ENCODE measurements at places on chromosomes 6 and 20. TPM values are rescaled to one million over a fixed set of nuclear protein-coding genes. Genes with fewer than 3 reads are reported as not detected.

- no peak for DNase-seq
These were observed 127.1 kb downstream of the OPRM1 start for GRCh38 chr6:154166140-154166539.

DNA sequence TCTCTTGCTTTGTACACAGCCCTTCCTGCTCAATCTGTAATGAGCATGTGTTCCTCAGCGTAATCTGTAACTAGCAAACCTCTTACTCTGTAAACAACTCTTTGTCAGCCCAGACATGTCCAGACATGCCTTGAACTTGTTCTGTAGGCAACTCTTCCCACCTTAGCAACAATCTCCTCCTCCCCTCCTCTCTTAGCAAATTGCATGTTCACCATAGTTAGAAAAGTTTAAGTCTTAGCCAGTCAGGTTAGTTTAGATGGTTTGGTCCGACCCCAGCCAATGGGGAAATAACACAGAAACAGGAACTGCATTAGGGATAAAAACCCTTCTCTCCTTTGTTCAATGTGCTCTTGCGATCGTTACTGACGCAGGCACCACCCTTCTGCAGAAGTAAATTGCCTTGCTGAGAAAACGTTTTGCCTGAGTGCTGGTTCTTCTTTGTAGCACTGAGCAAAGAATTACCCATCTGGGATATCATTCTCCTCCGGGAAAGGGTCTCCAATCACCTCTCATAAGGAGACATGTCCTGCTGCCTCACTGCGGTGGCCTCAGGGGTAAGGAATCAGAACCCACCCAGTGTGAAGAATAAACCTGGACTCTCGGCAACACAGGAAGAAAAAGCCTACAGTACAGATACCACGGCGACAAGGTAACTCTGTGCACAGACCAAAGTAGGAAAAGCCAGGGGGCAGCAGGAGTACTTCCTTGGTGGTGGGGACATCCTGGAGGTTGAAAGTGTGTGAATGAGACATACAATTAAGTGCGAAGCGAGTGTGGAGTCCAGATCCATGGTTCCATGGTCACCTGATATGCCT lies 26.2 kb downstream of the PLN start:
- no peak for DNase-seq

GRCh38 chr20:53202777-53203176 lies 230.6 kb downstream of the TSHZ2 start:
- no peak for DNase-seq

DNA sequence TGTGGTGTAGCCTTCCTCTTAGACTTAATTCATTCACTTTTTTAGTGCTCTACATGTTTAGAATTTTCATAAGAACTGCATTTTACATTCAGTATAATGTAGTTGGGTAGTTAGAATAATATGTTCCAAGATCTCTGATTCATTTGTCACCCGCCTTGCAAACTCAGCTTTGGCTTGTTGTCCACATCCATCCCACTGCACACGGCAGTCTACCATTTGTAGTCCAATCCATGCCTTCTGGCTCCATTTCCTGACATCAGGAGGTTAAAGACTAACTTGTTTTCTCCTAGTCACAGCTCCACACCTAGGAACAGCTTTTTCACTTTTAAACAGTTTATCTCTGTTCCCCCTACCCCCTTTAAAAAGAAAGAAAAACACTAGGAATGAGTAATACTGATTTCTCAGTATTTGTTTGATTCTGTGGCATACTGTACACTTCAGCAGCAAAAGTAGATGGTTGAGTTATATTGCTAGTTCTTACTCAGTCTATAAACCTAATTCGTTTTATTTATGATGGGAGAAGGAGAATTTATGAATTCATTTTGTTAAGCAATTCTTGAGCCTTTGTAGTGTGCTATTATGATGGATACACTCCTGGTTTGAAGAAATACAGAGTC lies 180.9 kb downstream of the ARID1B start:
- DNase-seq, result no peak

- no peak for DNase-seq
These were observed 22.9 kb downstream of the FKBP1A start for GRCh38 chr20:1369970-1370369.

DNA sequence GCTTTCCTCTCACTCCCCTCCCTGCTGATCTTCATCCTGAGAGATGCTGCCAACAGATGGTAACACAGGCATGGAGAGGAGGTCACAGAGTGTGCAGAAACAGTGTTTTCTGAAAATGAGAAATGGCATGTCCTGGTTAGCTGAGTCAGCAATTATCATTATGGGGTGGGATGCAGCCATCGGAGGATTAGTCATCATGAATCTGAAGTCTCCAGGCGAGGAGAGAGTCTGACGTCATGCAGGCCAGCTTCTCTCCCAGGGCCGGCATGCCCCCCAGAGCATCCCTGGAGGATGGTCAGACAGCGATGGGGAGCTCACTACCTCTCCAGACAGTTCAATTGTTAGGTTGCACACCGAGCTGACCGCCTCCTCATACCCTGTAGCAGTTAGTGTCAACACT lies 4.7 kb upstream of the GTSF1L start:
- no peak for DNase-seq

- DNase-seq, result no peak
These were observed 301.3 kb downstream of the QKI start for GRCh38 chr6:163715846-163716245.

- DNase-seq, result no peak
These were observed 44.5 kb upstream of the GJE1 start for GRCh38 chr6:142087950-142088857.

- DNase-seq, result no peak
These were observed 7.7 kb downstream of the STX16 start for GRCh38 chr20:58658760-58659159.

DNA sequence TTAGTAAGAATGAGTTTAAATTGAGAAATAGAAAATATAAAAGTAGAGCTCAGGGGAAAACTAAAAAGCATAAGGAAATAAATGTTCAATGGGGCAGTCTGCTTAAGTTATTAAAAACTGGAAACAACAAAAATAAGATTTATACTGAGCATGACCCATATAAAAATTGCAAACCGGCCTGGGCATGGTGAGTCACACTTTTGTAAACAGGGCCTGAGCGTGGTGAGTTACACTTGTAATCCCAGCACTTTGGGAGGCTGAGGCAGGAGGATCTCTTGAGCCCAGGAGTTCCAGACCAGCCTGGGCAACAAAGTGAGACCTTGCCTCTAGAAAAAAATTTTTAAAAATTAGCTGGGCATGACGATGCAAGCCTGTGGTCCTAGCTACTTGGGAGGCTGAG lies 74.6 kb downstream of the TMEM244 start:
- no peak for DNase-seq

GRCh38 chr6:109024368-109024767 lies 70.3 kb downstream of the SESN1 start:
- DNase-seq, result no peak

GRCh38 chr6:112912416-112913101 lies 565.4 kb downstream of the RFPL4B start:
- no peak for DNase-seq

GRCh38 chr6:157374889-157375443 lies 6.0 kb upstream of the ZDHHC14 start:
- peak; percentile 12 for DNase-seq

ELOVL4 gene
- total RNA-seq, result 0.74 TPM

ATAT1 gene
- total RNA-seq, result 10.0 TPM

SMOC2 gene
- not detected for total RNA-seq

GRIK2 gene
- total RNA-seq, result not detected

FAM83D gene
- 24.9 TPM for total RNA-seq

All from activated CD8-positive, alpha-beta T cell treated with anti-CD3 and anti-CD28 coated beads, Interleukin-2, amount 10 ng/mL, durations not matched to agents 7 days and 5 days (primary cell).